ENCODE measurements at places on chromosomes 2 and 18.

GRCh38 chr18:79910563-79911343 is 40.7 kb downstream of the SLC66A2 start:
- no peak for DNase-seq

GRCh38 chr2:150903461-150903860 is 358.2 kb downstream of the RBM43 start:
- no peak for DNase-seq

DNA sequence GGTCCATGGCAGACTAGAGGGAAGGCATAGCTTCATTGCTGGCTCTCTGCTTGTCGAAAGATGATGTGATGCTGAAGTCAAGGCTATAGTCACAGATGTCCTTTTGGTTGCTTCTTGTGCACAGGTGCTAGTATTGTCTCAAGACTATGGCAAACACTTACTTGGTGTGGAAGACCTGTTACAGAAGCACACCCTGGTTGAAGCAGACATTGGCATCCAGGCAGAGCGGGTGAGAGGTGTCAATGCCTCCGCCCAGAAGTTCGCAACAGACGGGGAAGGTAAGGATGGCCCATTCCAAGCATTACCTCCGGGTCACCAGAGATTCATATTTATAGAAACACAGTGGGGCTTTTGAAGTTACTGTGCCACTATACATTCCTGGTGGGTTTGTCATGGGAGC is 95.5 kb upstream of the EML6 start:
- no peak for DNase-seq

DNA sequence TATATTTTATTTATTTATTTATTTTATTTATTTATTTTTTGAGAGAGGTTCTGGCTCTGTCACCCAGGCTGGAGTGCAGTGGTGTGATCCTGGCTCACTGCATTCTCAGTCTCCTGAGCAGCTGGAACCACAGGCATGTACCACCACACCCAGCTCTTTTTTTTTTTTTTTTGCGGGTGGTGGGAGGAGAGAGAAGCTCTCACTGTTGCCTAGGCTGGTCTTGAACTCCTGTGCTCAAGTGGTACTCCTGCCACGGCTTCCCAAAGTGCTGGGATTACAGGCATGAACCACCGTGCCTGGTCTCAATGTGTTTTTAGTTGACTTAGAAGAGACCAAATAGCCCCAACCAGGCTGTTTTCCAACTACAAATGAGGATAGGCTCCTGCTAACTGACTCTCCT is 80.7 kb downstream of the PDCL3 start:
- DNase-seq = no peak

DNA sequence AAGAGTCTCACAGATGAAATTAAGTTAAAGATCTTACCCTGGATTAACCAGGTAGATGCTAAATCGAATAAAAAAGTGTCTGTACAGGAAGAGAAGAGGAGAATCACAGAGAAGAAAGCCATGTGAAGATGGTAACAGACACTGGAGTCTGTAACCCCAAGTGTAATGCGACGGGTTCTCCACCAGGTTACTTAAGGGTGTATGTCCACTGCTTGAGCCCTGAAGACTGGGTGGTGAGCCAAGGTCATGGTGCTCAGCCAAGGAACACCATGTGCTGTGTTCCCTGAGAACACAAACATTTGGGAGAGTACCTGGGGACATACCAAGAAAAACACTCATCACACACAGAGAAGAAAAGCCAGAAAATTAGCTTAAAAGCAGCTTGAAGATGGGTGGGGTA is 8.2 kb upstream of the ACADL start:
- DNase-seq = no peak

DNA sequence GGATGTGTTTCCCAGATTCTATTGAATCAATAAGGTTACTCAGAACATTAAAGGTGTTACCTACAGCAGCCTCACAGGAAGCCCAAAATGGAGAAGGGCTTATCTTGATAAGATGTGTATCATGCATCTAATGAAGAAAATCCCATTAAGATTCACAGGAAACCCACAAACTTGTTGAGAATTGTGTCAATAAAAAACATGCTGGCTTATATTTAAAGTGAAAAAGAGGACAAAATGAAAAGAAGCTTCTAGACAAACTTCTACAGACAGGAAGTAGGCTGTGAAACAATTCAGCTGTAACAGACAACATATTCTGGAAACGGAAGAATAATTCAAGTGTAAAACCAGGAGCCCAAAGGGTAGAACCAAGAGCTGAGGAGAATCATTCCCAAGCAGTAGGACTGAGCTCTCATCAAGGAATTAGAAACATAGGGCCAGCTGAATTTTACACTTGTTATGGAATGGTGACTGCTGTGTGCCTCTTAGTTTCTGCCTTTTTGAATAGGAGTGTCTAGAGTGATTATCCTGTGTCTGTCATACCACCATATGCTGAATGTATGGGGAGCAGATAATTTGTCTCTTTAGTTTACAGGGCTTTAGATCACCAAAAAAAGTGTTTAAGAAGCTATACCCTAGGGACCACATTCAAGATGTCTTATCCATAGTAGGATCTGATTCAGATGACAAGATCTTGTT is 9.6 kb downstream of the IMMT start:
- DNase-seq = no peak

DNA sequence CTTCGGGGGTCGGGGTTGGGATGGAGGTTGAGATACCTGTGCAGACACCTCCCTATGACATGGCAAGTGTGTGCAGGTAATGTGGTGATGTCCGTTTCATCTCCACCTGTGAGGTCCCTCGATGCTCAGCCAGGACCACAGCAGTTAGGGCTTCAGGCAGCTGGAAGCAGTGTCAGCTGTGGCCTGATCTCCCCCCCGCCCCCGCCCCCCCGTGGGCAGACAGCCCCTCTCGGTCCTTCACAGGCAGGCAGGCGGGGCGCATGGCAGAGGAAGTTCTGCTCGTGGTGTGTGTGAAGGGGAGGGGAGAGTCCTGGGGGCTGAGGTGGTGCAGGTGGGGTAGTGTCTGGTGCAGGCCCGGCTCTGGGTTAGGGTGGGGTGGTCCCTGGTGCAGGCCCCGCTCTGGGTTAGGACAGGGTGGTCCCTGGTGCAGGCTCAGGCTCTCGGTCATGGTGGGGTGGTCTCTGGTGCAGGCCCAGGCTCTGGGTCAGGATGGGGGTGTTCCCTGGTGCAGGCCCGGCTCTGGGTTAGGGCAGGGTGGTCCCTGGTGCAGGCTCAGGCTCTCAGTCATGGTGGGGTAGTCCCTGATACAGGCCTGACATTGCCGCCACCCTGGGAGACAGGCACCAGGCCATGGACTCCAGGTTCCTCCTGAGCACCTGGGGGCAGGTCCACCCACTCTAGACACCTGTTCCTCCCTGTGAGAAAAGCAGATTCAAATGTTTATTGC is 94.3 kb downstream of the NFATC1 start:
- no peak for DNase-seq

GRCh38 chr2:116754381-116755101 is 1060.0 kb upstream of the DDX18 start:
- DNase-seq = no peak

Measured in fibroblast of skin of scalp (primary cell).